ENCODE measurements at places on chromosomes 1 and 21.
A peak's percentile ranks its signal among the peaks of the same experiment; 100 is the strongest.

DNA sequence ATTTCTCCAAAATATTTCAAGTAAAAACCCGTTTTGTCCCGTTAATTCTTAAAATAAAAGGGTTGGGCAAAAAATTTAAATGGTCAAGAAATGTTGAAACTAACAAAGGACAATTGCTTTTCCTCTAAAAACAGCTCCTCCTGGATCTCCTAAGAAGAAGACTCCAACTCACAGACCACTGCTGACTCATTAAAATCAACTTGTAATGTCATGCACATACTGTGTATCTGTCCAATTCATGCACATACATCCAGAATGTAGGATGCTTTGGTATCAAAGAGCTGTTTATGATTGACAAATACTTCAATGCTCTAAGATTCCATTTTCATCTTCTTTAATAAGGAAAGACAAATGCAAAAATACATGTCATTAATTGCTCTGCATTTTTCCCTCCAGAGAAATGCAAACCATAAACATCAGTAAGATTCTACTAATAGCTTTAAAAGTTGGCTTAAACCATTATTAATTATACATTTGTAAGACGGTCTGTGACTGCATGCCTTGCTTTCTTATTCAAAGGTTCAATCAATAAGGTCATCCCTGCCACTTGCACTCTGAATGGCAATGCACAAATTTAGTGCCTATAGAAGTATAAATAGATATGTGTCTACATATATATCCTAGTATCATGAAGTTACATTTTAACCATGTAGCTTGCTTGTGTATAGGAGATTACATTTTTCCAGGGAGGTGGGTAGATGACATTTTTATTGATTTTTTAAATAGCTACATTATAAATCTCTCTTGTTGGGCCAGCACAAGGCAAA, 44.7 kb downstream of the PTGER3 start:
- no peaks in the 10 kb centered on the region for H3K36me3 ChIP-seq
- H3K27me3 ChIP-seq = no peaks in the 10 kb centered on the region
- DNase-seq = no peak

DNA sequence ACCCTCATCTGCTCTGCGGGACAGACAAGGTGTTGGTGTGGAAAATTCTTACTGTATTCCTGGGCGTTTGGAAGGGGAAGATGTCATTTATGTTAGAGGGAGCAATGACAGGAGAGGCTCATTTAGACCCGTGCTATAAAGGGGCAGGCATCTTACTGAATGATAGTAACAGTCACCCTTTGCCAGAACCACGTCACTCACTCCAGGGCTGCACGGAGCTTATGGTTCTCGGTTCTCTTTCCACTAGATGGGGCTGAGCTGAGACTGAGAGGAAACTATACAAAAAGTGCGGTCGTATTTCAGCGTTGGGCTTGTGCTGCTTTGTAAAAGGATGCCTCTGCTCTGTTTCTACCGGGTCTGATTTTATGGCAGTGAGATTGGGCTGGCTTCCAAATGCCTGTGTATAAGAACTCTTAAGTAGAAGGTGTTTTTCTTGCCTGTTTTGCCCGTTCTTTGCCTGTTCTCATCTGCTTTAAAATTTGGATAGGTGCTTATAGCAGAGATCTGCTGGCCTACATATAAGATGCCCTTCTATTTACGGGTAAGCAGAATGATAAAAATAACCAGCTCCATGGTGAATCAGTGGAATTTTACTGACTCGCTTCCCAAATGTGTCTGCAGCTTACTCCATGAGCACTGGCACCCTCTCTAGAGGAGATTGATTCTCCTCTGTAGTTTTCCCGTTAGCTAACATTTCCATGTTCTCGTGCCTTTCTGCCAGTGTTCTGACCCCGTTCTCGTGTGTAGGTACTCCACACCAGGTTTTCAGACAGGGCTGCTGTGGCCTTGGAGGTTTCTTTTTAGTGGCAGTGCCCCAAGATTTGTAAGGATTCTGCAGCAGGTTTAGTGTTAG, 55.9 kb downstream of the MRPS6 start:
- no peaks in the 10 kb centered on the region for H3K27me3 ChIP-seq
- H3K4me3 ChIP-seq = no peak overlapping the region
- H3K27ac ChIP-seq = peak overlapping the region; percentile 89
- DNase-seq = peak; percentile 84
- peaks cover 59% of the 10 kb centered on the region for H3K4me1 ChIP-seq

GRCh38 chr1:53929246-53929960, 16.1 kb downstream of the IFT25 start:
- H3K4me1 ChIP-seq = no peaks in the 10 kb centered on the region
- no peak overlapping the region for H3K27ac ChIP-seq
- DNase-seq = no peak
- no peaks in the 10 kb centered on the region for H3K36me3 ChIP-seq
- no peaks in the 10 kb centered on the region for H3K27me3 ChIP-seq
- no peak overlapping the region for H3K4me3 ChIP-seq

DNA sequence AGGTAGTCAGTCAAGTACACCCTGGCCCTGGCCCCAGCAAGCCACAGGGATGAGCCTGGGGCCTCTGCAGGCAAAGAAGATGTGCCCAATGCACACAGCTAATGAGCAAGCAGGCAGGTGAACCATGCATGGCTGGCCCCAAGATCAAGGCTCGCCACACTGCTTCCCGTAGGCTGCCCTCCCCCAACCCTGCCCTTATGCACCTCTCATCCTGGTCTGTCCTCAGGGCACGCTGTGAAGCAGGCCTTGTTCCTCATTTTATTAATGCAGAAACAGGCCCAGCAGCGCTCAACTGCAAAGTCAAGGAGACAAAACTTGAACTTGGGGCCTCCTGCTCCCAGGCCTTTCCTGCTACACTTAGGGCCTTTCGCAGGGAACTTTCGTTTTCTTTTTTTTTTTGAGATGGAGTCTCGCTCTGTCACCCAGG, 35.6 kb upstream of the ID3 start:
- no peak overlapping the region for H3K4me3 ChIP-seq
- DNase-seq = no peak
- H3K36me3 ChIP-seq = no peaks in the 10 kb centered on the region
- no peak overlapping the region for H3K27ac ChIP-seq
- H3K27me3 ChIP-seq = no peaks in the 10 kb centered on the region
- no peaks in the 10 kb centered on the region for H3K4me1 ChIP-seq

GRCh38 chr1:241846375-241846774, 1.6 kb upstream of the EXO1 start:
- H3K36me3 ChIP-seq = no peaks in the 10 kb centered on the region
- no peak for DNase-seq
- peaks cover 5% of the 10 kb centered on the region for H3K4me1 ChIP-seq
- no peak overlapping the region for H3K27ac ChIP-seq
- no peaks in the 10 kb centered on the region for H3K27me3 ChIP-seq
- H3K4me3 ChIP-seq = no peak overlapping the region

DNA sequence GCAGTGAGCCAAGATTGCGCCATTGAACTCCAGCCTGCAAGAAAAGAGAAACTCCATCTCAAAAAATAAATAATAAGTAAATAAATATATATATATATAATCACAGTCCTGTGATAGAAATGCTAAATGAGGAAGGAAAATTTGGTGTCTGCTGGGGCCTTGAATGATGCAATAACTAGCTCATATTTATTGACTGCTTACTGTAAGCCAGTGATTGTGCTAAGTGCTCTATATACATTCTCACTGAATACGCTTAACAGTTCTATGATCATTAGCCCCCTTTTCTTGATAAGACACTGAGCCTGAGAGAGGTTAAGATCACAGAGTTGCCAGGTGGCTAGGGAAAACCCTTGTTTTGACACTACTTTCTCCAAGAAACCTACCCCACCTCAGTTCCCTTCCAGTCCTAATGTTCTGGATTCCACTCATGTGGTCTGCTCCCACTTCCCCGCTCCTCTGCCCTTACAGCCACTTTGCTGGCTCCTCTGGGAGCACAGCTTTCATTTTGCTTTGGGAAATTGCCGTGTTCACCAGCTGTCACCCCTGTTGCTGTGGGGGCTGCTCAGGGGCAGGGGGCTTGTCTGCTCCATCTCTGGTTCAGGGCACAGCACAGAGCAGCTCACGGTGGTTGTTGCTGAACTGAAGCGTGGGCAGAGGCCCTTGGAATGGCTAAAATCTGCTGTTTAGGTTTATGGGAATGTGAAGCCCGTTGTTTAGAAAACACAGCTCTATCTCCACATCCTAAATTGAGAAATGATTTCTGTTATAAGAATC, 2.5 kb upstream of the BMP8A start:
- H3K4me3 ChIP-seq = no peak overlapping the region
- no peak overlapping the region for H3K27ac ChIP-seq
- peaks cover 6% of the 10 kb centered on the region for H3K4me1 ChIP-seq
- no peak for DNase-seq
- no peaks in the 10 kb centered on the region for H3K36me3 ChIP-seq

DNA sequence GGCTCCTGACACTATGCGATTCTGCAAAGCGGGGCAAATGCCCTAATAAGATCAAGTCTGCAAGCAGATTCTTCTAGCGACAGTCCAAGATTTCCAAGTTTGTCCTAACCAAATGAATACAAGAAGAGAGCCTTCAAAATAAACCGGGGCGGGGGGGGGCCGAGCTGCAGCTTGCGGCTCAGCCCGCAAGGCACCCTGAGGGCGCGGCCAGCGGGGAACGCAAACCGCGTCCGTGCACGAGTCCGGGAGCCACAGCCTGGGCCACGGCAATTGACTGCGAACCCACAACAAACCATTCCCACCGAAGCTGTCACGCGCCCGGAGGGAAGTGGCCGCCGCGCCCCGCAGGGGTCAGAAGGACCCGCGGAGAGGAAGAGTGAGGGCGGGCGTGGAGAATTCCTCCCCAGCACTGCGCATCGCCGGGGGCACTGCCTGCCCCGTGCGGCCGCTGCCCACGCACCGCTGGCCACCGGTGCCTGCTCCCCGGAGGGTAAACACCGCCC, 687 bp downstream of the TGFBR3 start:
- peak overlapping the region; percentile 92 for H3K27ac ChIP-seq
- no peaks in the 10 kb centered on the region for H3K27me3 ChIP-seq
- DNase-seq = no peak

DNA sequence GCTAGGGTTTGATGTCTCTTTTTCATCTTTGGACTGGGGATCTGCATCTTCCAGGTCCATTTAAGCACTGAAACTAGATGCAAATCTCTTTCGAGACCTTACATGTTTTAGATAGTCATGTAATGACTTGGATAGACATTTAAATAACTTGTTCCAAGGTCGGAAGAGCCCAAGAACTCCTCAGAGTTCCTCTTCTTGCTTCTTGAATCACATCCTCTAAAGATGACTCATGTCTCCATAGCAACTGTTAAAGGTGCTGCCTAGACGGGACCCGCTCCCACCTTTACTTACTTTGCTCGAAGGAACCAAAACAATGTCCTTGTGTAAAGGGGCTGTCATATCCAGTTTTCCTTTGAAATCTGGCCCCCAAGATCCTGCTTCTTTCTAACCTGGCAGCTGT, 130.0 kb downstream of the EDEM3 start:
- H3K36me3 ChIP-seq = no peaks in the 10 kb centered on the region
- DNase-seq = no peak
- H3K4me1 ChIP-seq = peaks cover 29% of the 10 kb centered on the region
- no peaks in the 10 kb centered on the region for H3K27me3 ChIP-seq
- H3K27ac ChIP-seq = no peak overlapping the region

- no peak overlapping the region for H3K27ac ChIP-seq
- no peaks in the 10 kb centered on the region for H3K4me1 ChIP-seq
- H3K4me3 ChIP-seq = no peak overlapping the region
- H3K27me3 ChIP-seq = no peaks in the 10 kb centered on the region
- DNase-seq = no peak
Observed at GRCh38 chr21:35349376-35350080, 300.4 kb upstream of the RUNX1 start.

- no peak for DNase-seq
- no peaks in the 10 kb centered on the region for H3K27me3 ChIP-seq
- no peak overlapping the region for H3K27ac ChIP-seq
- peaks cover 8% of the 10 kb centered on the region for H3K4me1 ChIP-seq
- no peaks in the 10 kb centered on the region for H3K36me3 ChIP-seq
Observed at GRCh38 chr1:212291505-212292134, 6.4 kb downstream of the PPP2R5A start.

DNA sequence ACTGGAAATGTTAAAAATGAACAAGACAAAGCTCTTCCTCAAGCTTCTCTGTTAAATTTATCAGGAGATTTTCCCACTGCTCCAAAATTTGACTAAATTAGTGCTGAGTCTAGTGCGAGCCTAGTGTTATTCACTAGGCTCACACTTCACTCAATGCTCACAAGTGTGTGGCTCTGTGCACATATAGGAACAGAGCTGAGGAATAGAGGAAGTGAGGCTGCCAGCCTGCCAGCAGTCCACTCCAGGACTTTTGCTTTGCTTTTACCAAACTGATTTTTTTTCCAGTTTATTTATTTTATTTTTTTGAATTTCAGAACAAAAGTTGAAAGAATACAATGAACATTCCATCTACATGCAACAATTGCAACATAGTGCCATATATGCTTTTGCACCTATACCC, 87.2 kb downstream of the VAV3 start:
- H3K4me1 ChIP-seq = peaks cover 6% of the 10 kb centered on the region
- H3K27ac ChIP-seq = no peak overlapping the region
- H3K27me3 ChIP-seq = no peaks in the 10 kb centered on the region
- no peak overlapping the region for H3K4me3 ChIP-seq

GRCh38 chr21:37455504-37455911, 88.9 kb downstream of the DYRK1A start:
- H3K36me3 ChIP-seq = no peaks in the 10 kb centered on the region
- DNase-seq = no peak
- H3K27me3 ChIP-seq = no peaks in the 10 kb centered on the region
- no peak overlapping the region for H3K4me3 ChIP-seq
- H3K4me1 ChIP-seq = peaks cover 67% of the 10 kb centered on the region

DNA sequence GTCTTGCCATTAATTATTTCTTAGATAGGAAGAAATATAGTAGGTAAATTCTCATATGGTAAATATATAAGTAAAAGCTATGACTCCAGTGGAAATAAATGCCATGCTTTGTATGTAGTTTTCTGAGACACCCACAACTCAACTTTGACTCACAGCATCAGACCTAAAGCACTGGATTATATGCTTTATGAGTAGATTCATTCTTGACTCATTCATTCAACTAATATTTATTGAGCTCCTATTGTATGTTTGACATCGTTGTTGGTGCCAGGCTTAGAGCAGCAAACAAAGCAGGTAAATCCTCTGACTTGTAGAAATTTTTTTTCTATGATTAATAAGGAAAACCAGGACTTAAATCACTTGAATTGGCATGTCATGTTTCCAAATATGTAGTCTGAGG, 211.4 kb downstream of the PTPRC start:
- no peak for DNase-seq
- H3K4me3 ChIP-seq = no peak overlapping the region
- H3K27me3 ChIP-seq = no peaks in the 10 kb centered on the region
- H3K36me3 ChIP-seq = no peaks in the 10 kb centered on the region

- no peaks in the 10 kb centered on the region for H3K4me1 ChIP-seq
- H3K4me3 ChIP-seq = no peak overlapping the region
- H3K27me3 ChIP-seq = no peaks in the 10 kb centered on the region
Observed at GRCh38 chr1:181525104-181525721, 41.9 kb downstream of the CACNA1E start.

All from adrenal gland (tissue), 19 donors.